Activated naive CD4-positive, alpha-beta T cell treated with anti-CD3 and anti-CD28 coated beads, Interleukin-2, amount 50 U/mL, for 16 hours (primary cell): ENCODE measurements at places on chromosomes 13 and 19.

DNA sequence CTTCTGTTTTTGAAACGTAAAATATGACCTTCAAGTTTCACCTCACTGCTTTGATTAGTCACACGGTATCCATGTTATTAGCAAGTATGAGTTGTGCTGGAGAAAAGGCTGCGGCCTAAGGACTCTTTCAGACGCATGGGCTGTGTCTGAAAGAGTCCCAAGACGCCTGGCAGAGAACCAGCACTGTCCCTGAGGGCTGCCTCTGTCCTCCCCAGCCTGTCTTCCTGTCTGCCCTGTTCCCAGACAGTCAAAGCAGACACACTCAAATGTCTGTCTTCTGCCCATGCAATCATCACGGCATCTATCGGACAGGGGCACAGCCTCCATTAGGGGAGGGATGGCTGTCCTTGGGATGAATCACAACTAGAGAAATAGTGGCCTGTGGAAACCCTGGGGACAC, 65.5 kb downstream of the DPY19L3 start:
- DNase-seq = no peak

- DNase-seq = no peak
Measured at GRCh38 chr13:59034198-59034597, 1129.5 kb downstream of the DIAPH3 start.

DNA sequence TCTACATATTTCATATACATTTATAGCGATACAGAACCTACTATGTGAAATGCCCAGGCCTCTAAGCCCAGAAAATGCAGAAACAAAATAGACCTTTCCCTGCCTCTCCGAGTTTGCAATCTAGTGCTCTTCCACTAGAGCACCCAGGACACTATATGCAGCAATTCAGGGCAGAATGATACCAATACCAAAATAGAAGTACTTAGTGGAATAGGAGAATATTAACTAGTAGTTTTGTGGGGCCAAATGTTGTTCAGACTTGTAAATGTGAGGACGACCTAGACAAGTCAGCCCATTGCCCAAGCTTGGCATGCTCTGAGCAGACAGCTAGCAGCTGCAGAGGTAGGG, 35.8 kb upstream of the FLT1 start:
- DNase-seq = no peak

DNA sequence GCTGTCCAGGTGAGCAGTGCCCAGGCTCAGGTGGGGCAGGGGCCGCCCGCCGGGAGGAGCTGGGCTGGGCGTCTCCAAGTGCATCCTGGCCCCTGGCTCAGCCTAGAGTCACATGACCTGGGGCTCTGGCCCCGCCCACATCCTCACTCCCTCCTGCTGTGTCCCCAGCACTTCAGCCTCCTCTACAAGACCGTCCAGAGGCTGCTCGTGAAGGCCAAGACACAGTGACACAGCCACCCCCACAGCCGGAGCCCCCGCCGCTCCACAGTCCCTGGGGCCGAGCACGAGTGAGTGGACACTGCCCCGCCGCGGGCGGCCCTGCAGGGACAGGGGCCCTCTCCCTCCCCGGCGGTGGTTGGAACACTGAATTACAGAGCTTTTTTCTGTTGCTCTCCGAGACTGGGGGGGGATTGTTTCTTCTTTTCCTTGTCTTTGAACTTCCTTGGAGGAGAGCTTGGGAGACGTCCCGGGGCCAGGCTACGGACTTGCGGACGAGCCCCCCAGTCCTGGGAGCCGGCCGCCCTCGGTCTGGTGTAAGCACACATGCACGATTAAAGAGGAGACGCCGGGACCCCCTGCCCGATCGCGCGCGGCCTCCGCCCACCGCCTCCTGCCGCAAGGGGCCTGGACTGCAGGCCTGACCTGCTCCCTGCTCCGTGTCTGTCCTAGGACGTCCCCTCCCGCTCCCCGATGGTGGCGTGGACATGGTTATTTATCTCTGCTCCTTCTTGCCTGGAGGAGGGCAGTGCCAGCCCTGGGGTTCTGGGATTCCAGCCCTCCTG, 16.8 kb upstream of the CELF5 start:
- DNase-seq = no peak

- DNase-seq = no peak
Measured at GRCh38 chr13:49760558-49760957, 31.9 kb downstream of the KPNA3 start.

GRCh38 chr13:27975564-27976361, 6.6 kb upstream of the CDX2 start:
- DNase-seq = no peak

DNA sequence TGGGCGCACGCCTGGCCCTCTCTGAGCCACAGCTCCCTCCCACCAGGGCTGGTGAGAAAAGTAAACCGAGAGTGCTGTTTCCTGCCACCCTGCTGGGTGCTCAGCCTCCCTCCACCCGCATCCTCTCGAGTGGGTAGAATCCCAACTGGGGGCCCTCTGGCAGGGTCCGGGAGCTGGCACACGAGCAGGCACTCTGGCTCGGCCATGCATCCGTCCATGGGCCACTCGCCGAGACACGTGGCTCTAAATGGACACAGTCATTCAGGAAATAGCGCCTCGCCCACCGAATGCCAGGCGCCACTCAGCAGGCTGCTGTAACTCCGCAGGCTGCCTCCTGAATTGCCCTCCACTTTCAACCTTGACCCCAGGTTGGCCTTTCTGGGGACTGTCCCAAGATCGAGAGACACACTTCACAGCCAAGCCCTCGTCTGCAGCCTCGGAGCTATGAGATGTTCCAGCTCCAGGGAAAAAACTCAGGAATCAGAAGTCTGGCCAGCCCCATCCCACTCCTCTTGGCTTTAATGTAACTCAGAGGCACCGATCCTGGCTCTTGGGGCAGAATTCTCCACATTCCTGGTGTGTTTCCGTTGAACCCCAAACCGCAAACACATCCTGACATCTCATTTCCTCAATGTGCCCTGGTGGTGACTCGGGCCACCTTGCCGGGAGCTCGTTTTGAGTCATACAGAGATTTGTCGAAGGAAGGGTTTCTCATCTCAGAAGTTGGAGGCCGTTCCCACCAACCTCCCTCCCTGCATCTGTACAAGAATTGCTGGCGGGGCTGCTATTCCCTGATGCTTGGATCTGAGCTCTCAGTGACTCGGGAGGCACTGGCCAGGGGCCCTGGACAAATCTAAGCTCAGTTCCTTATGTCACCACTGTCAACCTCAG, 14.1 kb downstream of the KLF2 start:
- DNase-seq = peak; percentile 54

- no peak for DNase-seq
Measured at GRCh38 chr19:49855277-49855675, 4.3 kb downstream of the PTOV1 start.

- no peak for DNase-seq
Measured at GRCh38 chr13:80237646-80238045, 103.3 kb downstream of the SPRY2 start.

DNA sequence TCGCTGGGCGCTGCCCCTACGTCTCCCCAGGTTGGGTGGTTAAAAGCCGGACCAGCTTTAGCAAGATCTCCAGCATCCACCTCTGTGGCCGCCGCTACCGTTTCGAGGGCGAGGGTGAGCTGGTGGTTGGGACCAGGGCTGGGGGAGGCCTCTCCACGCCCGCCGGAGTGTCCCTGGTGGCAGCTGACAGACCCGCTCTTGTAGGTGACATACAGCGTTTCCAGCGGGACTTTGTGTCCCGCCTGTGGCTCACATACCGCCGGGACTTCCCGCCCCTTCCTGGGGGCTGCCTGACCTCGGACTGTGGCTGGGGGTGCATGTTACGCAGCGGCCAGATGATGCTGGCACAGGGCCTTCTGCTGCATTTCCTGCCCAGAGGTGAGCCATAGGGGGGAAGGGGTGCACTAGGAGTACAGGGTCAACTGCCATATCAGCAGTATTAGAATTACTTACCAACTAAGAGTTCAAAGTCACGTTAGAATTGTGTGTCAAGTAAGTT, 1.1 kb downstream of the ATG4D start:
- no peak for DNase-seq

- no peak for DNase-seq
Measured at GRCh38 chr13:30142486-30143211, 164.7 kb downstream of the KATNAL1 start.

DNA sequence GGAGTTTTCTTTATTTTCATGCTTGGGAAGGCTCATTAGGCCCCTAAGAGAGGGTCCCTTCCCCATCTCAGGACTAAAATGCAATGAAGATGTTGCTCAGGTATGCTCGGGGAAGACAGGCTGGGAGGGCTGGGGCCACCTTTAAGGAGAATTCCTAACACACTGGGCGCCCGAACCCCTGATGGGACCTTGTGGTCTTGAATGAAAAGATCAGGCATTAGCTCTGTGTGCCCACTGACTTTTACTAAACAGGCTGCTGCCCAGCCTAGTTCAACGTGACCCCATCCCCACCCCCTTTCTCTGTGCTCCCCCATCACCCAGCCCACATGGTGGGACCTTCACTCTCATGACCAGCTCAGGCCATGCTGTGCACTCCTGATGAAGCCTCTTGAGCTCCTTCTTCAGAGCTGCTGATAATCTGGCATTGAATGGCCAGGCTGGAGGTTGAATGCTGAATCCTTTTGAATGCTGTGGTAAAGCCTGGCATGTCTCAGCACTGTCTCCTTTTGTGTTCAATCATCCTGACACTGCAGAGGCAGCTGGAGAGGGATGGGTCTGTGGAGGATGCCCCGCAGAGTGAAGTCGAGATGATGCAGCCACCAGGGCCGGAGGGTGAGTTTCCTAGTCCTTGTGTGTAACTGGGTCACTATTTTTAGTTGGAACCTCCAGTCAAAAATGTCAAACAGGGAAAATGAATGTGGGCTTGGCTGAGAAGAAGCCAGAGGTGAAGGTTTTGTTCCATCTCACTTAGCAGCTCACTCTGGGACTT, 209.1 kb downstream of the UQCRFS1 start:
- no peak for DNase-seq

DNA sequence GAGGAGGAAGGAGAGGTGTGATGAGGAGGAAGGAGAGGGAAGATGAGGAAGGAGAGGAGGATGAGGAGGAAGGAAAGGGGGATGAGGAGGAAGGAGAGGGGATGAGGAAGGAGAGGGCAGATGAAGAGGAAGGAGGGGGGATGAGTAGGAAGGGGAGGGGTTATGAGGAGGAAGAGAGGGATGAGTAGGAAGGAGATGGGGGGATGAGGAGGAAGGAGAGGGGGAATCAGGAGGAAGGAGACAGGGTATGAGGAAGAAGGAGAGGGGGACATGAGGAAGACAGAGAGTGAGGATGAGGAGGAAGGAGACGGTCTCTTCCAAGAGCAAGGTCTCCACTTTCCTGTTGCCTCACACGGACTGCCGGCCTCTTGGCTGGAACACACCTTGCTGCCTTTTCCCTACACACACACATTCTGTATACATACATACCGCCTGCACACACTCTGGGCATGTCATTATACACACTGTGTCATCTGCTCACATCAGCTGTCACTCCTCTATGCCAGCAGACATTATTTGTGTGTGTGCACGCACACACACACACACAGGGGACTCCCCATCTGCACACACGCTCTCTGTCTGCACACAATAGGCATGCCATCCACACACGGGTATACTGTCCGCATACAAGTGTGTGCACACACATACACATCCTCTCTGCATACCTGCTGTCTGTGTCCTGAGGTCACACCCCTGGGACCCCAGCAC, 11.1 kb upstream of the VSTM2B start:
- peak; percentile 6 for DNase-seq

DNA sequence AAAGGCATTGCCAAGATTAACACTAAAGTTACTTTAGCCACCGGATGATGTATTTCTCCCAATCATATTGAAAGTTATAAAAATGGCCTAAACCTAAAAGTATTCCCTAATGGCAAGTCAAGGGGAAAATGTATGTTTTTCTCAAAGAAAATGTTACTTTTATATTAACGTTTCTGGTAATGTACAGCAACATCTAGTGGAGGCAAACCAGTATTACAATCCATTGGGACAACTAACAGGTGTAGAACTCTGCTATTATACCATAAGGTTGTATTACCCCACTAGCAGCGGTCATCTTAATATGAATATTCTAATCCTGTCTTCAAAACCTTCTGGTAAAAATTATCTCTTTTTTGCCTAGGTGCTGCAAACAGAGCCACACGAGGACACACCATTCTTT, 69.2 kb downstream of the ZNF100 start:
- DNase-seq = no peak

DNA sequence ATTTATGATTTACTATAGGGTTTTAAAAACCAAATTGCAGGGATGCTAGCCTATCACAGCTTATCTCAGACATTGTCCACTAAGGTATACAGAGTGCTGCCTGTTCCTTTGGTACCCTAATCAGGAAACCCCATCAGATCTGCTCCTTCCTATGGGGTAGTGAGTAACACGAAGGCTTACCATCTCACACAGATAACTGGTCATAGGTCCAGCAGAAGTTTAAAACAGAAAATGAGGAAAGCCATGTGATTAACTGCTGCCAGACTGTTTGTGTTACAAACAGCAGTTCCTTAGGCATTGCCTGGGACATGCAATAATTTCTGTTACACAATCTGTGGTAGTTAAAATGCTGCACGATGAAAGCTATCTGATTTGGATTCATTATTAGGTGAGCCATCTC, 53.5 kb upstream of the ALOX5AP start:
- DNase-seq = no peak

DNA sequence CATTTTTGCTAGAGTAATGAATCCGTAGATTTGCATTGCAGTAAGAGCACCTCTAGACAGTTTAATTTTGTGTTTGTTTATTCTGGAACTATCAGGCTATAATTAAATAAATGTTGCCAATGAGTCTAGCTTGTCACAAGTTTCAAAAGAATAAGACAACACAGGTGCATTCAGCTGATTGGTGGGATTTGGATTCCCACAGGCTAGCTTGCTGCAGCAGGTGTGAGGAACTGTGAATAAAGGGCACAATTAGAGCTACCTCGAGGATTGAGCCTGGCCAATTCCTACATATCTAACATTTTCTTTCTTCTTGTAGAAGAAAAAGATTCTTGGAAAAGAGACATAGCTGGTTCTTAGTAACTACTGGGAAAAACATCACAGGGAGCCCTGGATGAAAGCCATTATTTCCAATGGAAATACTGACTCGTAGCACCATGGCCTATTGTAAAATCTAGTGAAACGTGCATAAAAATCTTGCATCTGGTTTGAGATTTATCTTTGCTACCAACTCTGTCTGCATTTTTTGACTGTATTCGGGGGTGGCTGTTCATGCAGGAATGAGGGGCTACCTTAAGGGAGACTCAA, 360.9 kb downstream of the FGF9 start:
- DNase-seq = no peak

DNA sequence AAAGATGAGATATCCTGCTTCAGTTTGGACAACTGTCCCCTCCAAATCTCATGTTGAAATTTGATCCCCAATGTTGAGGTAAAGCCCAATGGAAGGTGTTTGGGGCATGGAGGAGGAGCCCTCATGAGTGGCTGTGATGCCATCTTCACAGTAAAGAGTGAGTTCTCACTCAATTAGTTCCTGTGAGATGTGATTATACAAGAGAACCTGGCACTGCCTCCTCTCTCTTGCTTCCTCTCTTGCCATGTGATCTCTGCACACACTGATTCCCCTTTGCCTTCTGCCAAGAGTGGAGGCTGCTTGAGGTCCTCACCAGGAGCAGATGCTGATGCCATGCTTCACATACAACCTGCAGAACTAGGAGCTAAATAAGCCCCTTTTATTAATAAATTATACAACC, 86.9 kb downstream of the HSPH1 start:
- DNase-seq = no peak

GRCh38 chr13:72745260-72745659, 17.5 kb downstream of the BORA start:
- no peak for DNase-seq
